ENCODE measurements at places on chromosomes 1 and 21. TPM values are rescaled to one million over a fixed set of nuclear protein-coding genes. Genes with fewer than 3 reads are reported as not detected.

DNA sequence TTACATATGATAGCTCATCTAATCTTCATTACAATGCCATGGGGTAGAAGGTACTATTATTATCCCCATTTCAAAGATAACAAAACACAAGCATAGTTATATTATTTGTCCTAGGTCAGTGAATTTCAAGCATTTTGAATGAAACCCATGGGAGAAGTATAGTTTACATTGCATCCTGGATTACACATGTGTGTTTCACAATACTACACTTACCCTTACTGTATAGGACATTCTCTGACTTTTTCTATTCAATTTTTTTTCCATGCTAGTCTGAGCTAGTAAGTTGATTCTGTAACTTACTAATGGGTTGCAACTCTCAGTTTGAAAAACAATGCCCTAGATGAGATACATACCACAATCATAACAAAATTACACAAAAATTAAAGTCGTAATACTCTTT lies 8.7 kb upstream of the GPX7 start:
- no peak overlapping the region for H3K4me3 ChIP-seq
- no peak overlapping the region for H3K27ac ChIP-seq
- peaks cover 1% of the 10 kb centered on the region for H3K4me1 ChIP-seq
- DNase-seq, result no peak
- H3K36me3 ChIP-seq, result no peaks in the 10 kb centered on the region
- H3K27me3 ChIP-seq, result peaks cover 10% of the 10 kb centered on the region

DNA sequence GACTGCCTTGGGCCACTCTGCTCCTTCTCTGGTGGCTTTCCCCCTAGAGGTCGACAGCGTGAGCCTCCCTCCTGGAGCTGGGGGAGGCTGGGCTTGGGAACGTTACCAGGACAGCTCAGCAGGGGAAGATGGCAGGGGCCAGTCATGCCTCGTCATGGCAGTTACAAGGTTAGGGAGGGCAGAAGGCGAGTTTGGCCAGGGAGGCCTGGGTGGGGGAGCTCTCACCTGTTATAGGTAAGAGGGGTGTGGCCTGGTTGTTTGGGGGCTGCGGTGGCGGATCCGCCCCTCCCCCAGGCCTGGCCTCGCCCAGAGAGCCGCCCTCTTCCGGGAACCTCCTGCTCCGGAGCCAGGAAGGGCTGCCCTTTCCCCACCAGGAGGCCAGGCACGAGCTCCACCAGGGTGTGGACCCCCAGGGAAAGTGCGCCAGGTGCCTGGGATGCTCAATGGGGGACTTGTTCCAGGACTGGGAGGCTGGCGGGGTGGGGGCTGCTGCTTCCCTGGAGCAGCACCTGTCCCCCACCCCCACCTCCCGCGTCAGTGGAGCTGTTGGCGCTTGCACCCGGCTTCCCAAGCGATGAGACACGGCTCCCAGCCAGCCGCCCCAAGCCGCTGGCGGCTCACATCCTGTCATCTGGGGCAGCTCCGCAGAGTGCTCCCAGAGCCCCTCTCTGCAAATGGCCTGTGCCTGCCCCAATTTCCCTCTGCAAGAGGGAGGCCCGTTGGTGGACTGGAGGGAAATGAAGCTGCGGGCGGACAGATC lies 23.6 kb upstream of the PKP1 start:
- H3K27ac ChIP-seq, result no peak overlapping the region
- peaks cover 5% of the 10 kb centered on the region for H3K27me3 ChIP-seq
- DNase-seq, result peak; percentile 6
- H3K36me3 ChIP-seq, result no peaks in the 10 kb centered on the region

DNA sequence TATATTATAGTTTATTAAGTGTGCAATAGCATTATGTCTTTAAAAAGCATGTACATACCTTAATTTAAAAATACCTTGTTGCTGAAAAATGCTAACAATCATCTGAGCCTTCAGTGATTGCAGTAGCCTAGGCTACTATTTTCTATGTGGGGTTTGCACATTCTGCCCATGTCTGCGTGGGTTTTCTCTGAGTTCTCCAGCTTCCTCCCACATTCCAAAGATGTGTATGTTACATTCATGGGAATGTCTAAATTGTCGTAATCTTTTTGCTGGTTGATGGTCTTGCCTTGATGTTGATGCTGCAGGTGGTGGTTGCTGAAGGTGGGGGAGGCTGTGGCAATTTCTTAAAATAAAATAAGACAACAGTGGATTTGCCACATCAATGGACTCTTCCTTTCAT lies 12.5 kb downstream of the AADACL3 start:
- no peak overlapping the region for H3K27ac ChIP-seq
- DNase-seq, result no peak
- no peaks in the 10 kb centered on the region for H3K36me3 ChIP-seq
- H3K4me3 ChIP-seq, result no peak overlapping the region
- no peaks in the 10 kb centered on the region for H3K4me1 ChIP-seq
- H3K27me3 ChIP-seq, result peaks cover 8% of the 10 kb centered on the region

DNA sequence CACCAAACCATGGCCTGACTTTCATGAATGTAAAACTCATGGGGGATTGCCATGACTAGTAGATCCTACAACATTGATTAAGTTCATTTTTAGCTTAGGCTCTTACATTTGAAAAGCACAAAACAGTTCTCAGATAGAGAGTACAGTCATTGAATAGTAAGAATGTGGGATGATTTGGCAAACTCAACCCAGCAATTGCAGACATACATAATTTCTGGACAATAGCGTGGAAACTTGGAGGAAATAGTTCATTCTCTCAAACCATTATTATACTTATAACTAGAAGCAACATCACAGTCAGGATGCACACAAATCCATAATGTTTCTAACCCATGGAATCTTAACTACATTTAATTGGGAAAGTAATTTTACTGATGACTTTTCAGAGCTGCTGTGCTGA lies 598.2 kb downstream of the LMO4 start:
- no peaks in the 10 kb centered on the region for H3K4me1 ChIP-seq
- H3K36me3 ChIP-seq, result no peaks in the 10 kb centered on the region
- no peak for DNase-seq
- H3K27me3 ChIP-seq, result no peaks in the 10 kb centered on the region

DNA sequence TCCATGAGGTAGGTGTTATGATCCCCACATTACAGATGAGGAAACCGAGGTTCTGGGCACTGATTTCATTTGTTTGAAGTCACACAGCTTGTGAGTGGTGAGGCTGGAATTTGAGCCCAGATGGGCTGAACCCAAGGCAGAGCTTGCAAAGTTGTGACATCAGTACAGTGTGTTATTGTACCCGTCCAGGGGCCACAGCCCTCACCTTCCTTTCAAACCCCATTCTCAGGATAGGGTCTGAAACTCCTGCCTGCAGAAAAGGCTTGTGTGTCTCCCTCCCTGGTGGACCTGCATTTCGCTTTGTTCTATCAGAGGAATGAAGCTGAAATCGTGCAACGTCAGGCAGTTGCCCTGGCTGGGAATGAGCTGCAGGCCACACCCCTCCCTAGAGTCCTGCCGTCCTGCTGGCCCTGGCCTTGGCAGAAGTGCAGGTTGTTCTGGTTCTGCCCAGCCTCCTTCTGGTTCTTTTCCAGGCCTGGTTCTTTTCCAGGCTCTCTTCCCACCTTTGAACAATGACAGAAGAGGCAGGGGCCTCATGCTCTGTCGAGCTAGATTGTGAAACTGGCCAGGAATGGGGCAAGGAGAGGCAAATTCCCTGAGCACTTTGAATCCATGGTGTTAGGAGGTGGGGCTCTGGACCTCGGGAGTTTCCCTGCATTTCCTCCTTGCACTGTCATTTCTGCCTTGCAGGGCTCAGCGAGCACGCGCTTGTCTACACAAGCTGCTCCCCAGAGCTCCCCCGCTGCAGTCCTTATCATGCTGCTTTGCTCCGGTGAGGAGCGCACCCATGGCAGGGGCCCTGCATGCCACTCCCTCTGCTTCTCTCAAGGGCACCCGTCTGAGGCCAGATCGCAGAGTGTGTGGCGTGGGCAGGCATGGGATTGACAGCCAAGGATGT lies 8.2 kb upstream of the MYOM3 start:
- H3K4me3 ChIP-seq, result no peak overlapping the region
- DNase-seq, result no peak
- H3K27me3 ChIP-seq, result peaks cover 11% of the 10 kb centered on the region
- H3K27ac ChIP-seq, result no peak overlapping the region
- no peaks in the 10 kb centered on the region for H3K4me1 ChIP-seq
- H3K36me3 ChIP-seq, result no peaks in the 10 kb centered on the region

Gene GPR25
- not detected for total RNA-seq

Gene TMEM269
- 0.16 TPM for total RNA-seq

Gene SPOCD1
- total RNA-seq, result 0.07 TPM
